HCT116 (cell line): ENCODE measurements at places on chromosomes 5 and 9. TPM values are rescaled to one million over a fixed set of nuclear protein-coding genes. Genes with fewer than 3 reads are reported as not detected.

TNFSF8 gene
- total RNA-seq = not detected

GRCh38 chr9:11701706-11702105, 991.5 kb upstream of the TYRP1 start:
- DNase-seq = no peak

- DNase-seq = no peak
Measured at GRCh38 chr5:147487031-147487750, 22.7 kb downstream of the DPYSL3 start.

DNA sequence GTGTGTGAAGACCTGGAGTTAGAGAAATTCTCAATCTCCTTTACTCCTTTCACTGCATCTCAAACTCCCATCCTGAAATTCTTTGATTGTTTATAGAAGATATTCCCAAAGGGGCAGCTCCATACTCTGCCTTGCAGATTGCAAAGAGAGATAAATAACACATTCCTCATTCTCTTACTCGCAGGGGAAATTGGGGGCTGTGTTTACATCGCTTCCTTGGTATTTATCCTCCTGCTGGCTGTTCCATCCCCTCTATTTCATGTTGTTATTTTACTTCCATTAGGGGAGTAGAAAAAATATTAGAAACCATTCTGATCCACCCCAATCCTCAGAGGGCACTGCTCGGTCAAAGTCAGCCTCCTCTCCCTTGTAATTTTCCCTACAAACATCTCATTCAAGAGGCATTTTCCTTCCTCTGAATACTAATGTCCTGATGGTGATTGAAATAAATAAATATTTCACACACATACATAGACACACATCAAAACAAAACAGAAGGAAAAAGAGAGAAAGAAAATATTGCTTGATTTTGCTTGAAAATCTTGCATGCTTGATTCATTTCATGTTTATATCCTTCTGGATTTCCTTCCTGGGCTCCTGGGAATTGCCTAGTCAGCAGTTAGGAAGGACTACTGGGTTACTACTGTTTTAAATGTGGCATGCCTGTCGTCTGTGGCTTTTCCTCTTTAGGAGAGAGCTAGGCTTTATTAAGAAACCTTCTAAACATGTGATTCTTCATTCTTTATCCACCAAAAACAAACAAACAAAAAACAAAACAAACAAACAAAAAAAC, 420.1 kb upstream of the PAPPA start:
- no peak for DNase-seq

DNA sequence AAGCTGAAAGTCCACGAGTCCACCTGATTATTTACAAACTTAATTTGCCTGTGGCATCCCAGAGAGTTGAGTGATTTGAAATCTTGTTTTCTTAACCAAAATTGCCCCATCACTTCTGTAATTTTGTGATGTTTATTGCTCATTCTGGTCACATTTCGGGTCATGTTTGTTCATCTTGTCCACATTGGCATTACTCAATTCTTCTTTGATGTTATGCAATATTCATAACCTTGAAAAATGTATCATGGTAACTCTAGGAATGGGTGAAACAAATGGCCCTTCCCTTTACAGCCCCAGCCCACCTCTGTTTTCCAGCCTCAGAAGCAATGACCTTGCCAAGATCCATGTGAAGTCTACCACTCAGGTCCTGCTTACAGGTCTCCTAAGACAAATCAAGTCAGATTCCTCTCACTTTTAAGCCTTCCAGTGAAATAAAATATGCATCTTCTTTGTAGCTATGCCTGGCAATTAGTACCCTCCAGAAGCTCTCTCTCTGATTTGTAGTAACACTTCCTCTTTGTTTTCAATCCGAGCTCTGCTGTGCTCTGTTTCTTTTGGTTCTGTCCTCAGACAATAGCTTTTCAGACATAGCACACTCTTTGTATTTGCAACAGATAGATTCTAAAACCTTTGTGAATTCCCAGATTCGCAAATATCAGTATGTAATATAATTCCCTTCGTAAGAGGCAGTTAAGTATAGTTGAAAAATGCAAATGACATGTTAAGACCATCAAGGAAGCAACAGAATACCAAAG, 330.3 kb upstream of the IRX1 start:
- DNase-seq = no peak

GRCh38 chr5:113031104-113031503, 54.5 kb downstream of the DCP2 start:
- no peak for DNase-seq

GLRA1 gene
- not detected for total RNA-seq

- DNase-seq = no peak
Measured at GRCh38 chr5:66958201-66958979, 238.2 kb downstream of the CD180 start.

GPR151 gene
- total RNA-seq = not detected

DNA sequence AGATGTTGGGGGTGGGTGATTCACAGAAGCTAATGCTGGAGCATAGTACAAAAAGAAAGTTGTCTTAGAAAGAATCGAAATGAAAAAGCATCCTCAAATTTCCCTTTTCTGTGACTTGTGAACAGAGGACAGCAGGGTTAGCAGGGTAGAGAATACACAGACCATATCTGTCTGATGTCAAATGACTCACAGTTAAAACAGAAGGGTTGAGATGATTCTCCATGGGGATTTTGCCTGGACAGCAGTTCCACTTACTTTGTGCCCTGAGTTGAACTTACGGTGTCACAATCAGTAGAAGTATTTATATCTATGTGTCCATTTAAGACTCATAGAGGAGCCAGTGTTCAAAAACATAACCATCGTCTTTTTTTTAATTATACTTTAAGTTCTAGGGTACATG, 801.6 kb downstream of the KCTD16 start:
- no peak for DNase-seq

- DNase-seq = no peak
Measured at GRCh38 chr5:72122602-72123001, 15.3 kb downstream of the MAP1B start.

- no peak for DNase-seq
Measured at GRCh38 chr9:4106760-4107143, 193.1 kb downstream of the GLIS3 start.

DNA sequence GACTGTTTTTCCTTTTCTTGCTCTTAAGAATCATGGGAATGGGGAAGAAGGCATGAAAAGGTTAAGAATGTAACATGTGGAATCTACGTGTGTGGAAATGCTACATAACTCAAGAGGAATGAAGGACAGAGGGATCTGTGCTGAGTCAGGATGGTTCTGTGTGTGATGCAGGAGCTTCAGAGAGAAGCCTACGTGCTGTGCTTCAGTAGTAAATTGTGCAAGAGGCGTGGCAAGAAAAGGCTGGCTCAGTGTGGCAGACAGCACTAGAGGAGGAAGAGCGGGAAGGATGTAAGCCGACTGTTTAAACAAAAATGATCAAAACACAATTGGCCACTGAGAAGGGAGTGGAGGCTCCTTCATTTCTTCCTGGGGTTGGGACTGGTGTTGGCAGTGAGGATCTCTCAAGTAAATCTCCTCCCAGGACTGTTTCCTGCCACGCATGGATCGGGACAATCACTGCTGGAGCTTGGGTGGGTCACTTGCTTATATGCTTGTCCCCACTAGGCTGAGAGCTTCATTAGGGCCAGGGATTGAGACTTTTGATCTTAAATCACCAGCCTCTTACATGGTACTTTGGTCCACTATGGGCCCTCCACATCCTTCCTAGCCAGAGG, 59.4 kb upstream of the BASP1 start:
- no peak for DNase-seq

GRCh38 chr9:131418143-131419025, 24.5 kb downstream of the PRRC2B start:
- no peak for DNase-seq

PCDHGA9 gene
- total RNA-seq = 0.34 TPM

DNA sequence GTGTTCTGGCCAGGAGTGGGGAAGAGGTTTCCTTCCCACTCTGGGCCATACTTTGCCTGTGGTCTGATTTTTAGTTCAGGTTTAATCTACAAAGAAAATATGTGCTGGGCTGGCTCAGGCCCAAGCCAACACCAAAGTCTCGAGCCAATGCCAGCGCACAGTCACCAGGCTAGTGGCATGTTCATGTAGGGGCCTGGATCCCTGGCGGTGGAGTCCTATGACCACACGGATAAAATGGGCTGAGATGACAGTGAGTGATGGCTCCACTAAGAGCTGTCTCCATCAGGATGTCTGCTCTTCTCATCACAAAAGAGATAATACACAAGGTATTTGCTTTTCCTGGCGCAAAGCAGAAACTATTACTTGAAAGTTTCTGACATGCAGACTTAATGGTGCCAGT, 92.9 kb upstream of the PTPN3 start:
- DNase-seq = no peak

- DNase-seq = no peak
Measured at GRCh38 chr5:145996135-145996534, 59.8 kb downstream of the SH3RF2 start.

FOXD4 gene
- total RNA-seq = 2.8 TPM

- DNase-seq = no peak
Measured at GRCh38 chr9:118761016-118761790, 608.0 kb downstream of the BRINP1 start.

ARHGAP26 gene
- total RNA-seq = 34.5 TPM

RAI14 gene
- 47.9 TPM for total RNA-seq

- DNase-seq = no peak
Measured at GRCh38 chr5:37940931-37941623, 101.2 kb upstream of the GDNF start.

DNA sequence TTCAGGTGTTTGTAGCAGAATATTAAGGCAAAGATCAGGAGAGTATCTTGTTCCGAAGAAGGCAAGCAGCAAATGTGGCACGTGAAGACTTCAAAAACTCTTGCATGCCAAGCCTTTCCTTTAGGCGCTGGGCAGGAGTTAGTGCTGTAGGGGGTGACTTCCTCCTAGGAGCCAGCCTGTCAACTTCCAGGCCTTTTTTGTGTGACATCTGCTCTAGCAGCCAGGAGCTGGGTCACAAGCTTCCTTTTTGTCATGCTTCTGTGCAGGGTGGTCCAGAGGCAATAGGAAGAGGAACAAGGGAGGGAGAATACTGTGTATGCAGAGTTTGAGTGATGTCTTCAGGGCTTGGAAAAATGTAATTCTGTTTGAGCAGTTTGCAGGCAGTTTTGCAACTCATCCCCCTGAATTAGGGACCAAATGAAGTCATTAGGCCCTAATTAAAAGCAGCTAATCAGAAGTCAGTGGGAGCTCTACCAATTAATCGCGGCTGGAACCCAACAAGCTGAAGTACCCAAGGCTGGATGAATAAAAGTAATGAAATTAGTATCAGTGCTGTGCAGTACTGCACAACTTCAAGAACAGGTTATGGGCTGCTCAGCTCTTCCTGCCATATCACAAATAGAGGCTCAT, 53.5 kb downstream of the TLR4 start:
- DNase-seq = no peak

SPINK6 gene
- total RNA-seq = not detected

ARHGEF37 gene
- total RNA-seq = 7.0 TPM

INSL6 gene
- total RNA-seq = not detected

DNA sequence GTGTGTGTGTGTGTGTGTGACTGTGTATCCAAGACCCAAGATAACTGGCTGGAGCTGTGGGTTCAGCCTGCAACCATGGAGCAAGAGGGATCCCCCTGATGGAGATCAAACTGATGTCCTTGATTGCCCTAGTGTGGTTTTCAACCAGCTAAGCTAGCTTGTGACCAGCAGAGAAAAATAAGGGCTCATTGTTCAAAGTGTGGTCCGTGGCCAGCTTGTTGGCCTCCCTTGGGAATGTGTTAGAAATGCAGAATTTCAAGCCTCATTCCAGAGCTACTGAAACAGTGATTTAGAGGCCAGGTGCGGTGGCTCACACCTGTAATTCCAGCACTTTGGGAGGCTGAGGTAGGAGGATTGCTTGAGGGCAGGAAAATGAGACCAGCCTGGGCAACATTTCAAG, 79.9 kb downstream of the ACER2 start:
- DNase-seq = no peak

DNA sequence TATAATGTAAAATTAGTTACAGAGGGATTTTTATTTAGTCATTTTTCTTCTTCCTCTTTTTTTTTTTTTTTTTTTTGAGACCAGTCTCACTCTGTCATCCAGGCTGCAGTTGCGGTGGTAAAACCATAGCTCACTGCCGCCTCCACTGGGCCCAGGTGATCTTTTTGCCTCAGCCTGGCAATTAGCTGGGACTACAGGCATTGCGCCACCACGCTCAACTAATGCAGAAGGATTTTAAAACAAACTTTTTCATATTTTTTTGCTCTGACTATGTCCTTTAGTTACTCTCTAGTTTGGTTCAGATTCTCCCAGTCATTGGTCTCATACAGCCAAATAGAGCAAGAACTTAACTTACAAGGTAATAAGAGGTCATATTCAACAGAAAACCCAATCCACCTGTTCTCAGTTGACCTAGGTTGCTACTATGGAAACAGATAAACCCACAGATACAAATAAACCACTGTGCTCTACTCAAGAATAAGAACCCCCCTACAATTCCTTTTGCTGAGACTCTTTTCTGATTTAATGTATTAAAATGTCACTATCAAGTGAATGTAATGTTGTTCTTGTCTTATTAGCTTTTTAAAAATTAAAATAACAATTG, 50.1 kb upstream of the TTC39B start:
- DNase-seq = no peak

DNA sequence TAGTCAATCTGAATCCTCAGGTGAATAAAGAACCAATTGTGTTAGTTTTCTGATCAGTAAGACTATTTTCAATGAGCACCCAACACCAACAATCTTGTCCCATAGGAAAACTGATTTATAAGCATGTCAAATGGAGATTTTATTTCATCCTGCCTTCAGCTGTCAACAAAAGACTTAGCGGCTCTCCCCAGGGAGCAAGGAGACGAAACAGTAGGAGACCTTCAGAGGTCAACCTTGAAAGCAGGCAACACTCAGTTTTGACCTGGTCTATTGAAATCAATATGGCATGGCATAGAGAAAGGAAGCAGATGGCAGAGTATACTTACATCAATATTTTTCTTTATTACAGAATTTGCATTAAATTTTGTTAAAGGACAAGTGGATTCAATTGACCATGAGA, 34.1 kb downstream of the ZNF622 start:
- no peak for DNase-seq

- no peak for DNase-seq
Measured at GRCh38 chr5:140041492-140042392, 1.4 kb downstream of the NRG2 start.

GRCh38 chr5:65461490-65461889, 20.2 kb downstream of the ADAMTS6 start:
- DNase-seq = no peak

SLC25A2 gene
- 0.42 TPM for total RNA-seq

DNA sequence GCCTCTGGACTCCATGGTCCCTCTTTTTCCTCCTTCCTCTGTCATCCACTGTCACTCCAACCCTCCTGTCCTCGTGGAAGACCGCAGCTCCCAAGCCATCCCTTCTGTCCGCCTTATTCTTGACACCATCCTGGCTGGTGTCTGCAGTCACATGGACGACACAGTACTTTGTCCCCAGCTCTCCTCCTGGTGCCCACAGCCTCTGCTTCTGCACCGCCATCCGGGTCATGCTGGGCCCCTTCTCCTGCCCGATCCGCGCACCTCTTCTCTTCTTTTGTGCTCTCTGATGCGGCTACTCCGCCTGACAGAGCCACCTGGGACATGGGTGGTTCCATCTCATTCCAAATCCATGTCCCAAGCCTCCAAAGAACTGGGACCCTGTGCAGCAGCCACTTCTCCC, 22.5 kb downstream of the ROPN1L start:
- DNase-seq = no peak

SURF1 gene
- 71.7 TPM for total RNA-seq

ACOT12 gene
- total RNA-seq = not detected

RIMOC1 gene
- 28.2 TPM for total RNA-seq

GRCh38 chr9:20728493-20729220, 44.6 kb downstream of the FOCAD start:
- DNase-seq = no peak

SPATA31D3 gene
- not detected for total RNA-seq

GRCh38 chr9:83208065-83208850, 145.3 kb upstream of the RASEF start:
- DNase-seq = no peak

MRNIP gene
- total RNA-seq = 36.2 TPM

SPATA6L gene
- 0.57 TPM for total RNA-seq
